Osteoblast (primary cell): ENCODE measurements at places on chromosomes 6 and 20. TPM values are rescaled to one million over a fixed set of nuclear protein-coding genes. Genes with fewer than 3 reads are reported as not detected.

- peaks cover 3% of the 10 kb centered on the region for H3K4me1 ChIP-seq
- no peaks in the 10 kb centered on the region for H3K36me3 ChIP-seq
- no peaks in the 10 kb centered on the region for H3K27me3 ChIP-seq
Measured at GRCh38 chr6:81002126-81002525, 750.4 kb downstream of the TENT5A start.

DNA sequence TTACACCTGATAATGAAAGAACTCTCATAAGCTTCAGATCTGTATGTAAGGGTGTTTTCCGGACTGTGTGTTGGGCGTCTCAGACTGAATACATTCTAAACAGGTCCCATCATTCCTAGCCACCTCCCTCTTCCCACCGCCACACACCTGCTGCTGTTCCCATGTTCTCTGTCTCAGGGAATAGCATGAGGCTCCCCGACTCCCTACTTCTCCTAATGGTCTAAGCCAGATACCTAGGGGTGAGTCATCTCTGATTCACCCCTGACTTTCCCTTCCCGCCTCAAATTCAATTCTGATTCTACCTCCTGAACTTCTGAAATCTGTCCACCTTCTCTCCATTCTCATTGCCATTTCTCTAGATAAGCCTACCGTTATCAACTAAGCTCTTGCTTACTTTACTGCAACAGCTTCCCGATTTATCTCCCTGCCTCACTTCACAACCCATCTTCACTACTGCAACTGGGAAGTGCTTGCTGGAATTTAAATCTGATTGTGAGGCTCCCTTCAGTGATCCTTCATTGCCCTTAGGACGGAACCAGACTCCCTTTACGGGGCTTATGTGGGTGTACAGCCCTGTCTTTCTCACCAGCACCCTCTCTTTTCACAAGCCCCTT lies 1.6 kb downstream of the TMEM14A start:
- no peak overlapping the region for H3K27ac ChIP-seq
- H3K27me3 ChIP-seq = peaks cover 3% of the 10 kb centered on the region
- no peak overlapping the region for H3K4me3 ChIP-seq

The OR2B2 gene
- total RNA-seq = not detected in 2 replicates

- no peak overlapping the region for H3K27ac ChIP-seq
- no peaks in the 10 kb centered on the region for H3K27me3 ChIP-seq
- no peak for DNase-seq
- H3K36me3 ChIP-seq = no peaks in the 10 kb centered on the region
- no peak overlapping the region for H3K4me3 ChIP-seq
Measured at GRCh38 chr6:2848851-2849250, 7.2 kb upstream of the SERPINB1 start.

DNA sequence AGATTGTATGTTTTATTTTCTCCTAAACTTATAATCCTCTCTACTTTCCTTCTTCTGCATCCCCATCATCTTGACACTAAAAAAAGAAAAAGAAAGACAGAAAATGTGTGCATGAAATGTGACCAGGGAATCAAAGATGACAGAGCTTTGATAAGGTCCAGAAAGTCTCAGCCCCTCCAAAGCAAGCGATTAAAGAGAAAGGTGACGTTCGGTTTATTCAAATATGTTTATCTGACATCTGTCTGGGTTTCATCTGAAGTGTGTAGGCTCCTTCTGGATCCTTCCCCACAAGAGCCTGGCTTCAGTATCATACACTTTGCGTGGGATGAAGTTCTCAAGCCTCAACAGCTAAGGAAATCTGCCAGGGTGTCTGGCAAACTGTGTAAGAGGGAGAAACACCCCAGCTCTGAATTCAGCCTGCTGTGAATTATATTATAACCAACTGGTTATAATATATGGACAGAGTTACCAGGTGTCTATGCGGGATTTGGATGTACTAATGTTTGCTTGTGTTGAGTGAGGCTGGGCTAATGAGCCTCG lies 263.0 kb downstream of the ZNF217 start:
- H3K4me1 ChIP-seq = peaks cover 6% of the 10 kb centered on the region
- H3K27me3 ChIP-seq = no peaks in the 10 kb centered on the region
- no peak for DNase-seq
- no peak overlapping the region for H3K4me3 ChIP-seq
- no peak overlapping the region for H3K27ac ChIP-seq

DNA sequence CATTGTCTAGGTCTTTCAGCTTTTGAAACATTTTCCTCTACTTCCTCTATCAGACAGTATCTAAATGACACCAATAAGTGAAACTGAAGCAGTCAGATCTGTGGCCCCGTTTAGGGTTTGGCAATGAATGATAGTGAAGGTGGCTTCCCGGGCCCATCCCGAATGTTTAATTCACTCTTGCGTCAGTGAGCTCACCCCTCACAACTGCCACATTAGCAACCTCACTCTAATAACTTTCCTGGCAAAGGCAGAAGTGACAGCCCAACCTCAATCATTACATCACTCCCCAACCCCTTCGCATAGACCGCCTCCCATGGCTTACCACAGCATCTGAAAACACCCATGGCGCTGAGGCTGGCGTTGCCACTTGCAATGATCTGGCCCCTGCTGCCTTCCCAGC lies 92.4 kb upstream of the CD83 start:
- H3K27ac ChIP-seq = no peak overlapping the region
- DNase-seq = no peak
- H3K4me1 ChIP-seq = no peaks in the 10 kb centered on the region

DNA sequence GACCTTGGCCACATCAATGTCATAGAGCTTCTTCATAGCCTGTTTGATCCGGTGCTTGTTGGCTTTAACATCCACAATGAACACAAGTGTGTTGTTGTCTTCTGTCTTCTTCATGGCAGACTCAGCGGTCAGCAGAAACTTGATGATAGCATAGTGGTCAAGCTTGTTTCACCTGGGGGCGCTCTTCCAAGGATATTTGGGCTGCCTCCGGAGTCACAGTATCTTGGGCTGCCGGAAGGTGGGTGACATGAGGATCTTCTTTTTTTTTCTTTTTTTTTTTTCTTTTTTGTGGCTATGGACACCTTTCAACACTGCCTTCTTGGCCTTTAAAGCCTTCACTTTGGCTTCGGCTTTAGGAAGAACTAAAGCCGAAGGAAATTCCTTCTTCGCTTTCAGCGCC lies 244.6 kb downstream of the GJA1 start:
- no peaks in the 10 kb centered on the region for H3K4me1 ChIP-seq
- no peak for DNase-seq
- H3K27ac ChIP-seq = no peak overlapping the region
- no peaks in the 10 kb centered on the region for H3K27me3 ChIP-seq
- no peaks in the 10 kb centered on the region for H3K36me3 ChIP-seq

GRCh38 chr6:98844244-98845210 lies 10.2 kb downstream of the POU3F2 start:
- no peaks in the 10 kb centered on the region for H3K36me3 ChIP-seq
- peak; percentile 81 for DNase-seq
- no peak overlapping the region for H3K27ac ChIP-seq
- peaks cover 6% of the 10 kb centered on the region for H3K4me1 ChIP-seq
- H3K4me3 ChIP-seq = peak overlapping the region; percentile 52

GRCh38 chr6:4645713-4646360 lies 130.4 kb upstream of the CDYL start:
- no peaks in the 10 kb centered on the region for H3K27me3 ChIP-seq
- peaks cover 3% of the 10 kb centered on the region for H3K4me1 ChIP-seq
- H3K36me3 ChIP-seq = no peaks in the 10 kb centered on the region
- H3K27ac ChIP-seq = no peak overlapping the region

The LPIN3 gene
- 9.0 and 10.3 TPM in 2 replicates for total RNA-seq

GRCh38 chr20:63342561-63343459 lies 18.3 kb downstream of the CHRNA4 start:
- H3K27me3 ChIP-seq = peaks cover 21% of the 10 kb centered on the region
- H3K27ac ChIP-seq = no peak overlapping the region
- no peak overlapping the region for H3K4me3 ChIP-seq
- H3K36me3 ChIP-seq = no peaks in the 10 kb centered on the region
- peaks cover 6% of the 10 kb centered on the region for H3K4me1 ChIP-seq

GRCh38 chr6:121879149-121879548 lies 443.7 kb downstream of the GJA1 start:
- no peak overlapping the region for H3K4me3 ChIP-seq
- H3K27ac ChIP-seq = peak overlapping the region; percentile 3
- H3K4me1 ChIP-seq = peaks cover 48% of the 10 kb centered on the region
- no peaks in the 10 kb centered on the region for H3K36me3 ChIP-seq
- DNase-seq = no peak

DNA sequence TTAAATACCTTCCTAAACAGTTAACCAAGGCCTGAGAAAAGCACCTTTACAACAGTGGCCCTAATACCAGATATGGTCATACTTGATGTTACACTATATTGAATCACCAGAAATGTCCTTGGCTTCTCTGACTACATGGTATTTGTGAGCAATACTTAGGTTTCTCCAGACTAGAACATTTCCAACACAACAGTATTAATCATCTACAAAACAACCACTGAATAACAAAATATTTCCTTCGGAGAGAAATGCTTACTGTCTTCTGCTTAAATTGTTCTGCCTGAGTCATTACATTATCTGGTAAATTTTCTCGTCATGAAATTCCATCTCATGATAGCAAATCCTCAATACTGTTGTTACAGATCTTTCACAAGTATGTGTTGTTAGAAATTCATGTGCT lies 252.9 kb upstream of the RUNX2 start:
- H3K27me3 ChIP-seq = no peaks in the 10 kb centered on the region
- peak overlapping the region; percentile 72 for H3K27ac ChIP-seq
- H3K4me3 ChIP-seq = no peak overlapping the region
- peaks cover 13% of the 10 kb centered on the region for H3K4me1 ChIP-seq

DNA sequence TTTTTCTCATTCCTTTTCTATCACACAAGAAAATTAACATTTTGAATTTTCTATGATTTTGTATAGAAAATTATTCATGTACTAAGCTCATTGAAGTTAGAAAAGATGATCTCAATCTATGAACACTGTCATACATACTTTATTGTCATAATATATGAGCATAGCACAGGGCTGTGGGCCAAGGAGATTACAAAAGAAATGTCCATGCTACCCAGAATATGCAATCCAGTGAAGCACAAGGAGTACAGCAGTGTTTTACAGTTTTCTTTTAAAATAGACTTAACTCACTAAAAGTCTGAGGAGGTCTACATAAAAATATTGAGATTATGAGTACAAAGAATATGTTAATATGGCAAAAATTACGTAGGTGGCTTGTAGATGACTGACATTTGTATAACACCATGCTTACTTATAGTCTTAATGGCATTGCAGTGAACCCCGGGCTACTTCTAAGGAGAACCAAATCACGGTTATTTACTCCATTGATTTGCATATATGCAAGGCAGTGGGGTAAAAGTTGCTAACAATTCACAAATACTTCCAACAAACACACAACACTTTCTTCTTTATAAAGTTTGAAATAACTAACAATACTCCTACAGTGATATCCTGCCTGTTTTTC lies 257.1 kb downstream of the BCKDHB start:
- H3K4me3 ChIP-seq = no peak overlapping the region
- peak; percentile 56 for DNase-seq
- no peaks in the 10 kb centered on the region for H3K27me3 ChIP-seq
- H3K4me1 ChIP-seq = peaks cover 5% of the 10 kb centered on the region
- no peaks in the 10 kb centered on the region for H3K36me3 ChIP-seq
- H3K27ac ChIP-seq = no peak overlapping the region

GRCh38 chr20:48706116-48706656 lies 121.6 kb downstream of the PREX1 start:
- no peaks in the 10 kb centered on the region for H3K27me3 ChIP-seq
- DNase-seq = no peak
- H3K4me1 ChIP-seq = peaks cover 9% of the 10 kb centered on the region
- H3K36me3 ChIP-seq = no peaks in the 10 kb centered on the region
- no peak overlapping the region for H3K4me3 ChIP-seq

DNA sequence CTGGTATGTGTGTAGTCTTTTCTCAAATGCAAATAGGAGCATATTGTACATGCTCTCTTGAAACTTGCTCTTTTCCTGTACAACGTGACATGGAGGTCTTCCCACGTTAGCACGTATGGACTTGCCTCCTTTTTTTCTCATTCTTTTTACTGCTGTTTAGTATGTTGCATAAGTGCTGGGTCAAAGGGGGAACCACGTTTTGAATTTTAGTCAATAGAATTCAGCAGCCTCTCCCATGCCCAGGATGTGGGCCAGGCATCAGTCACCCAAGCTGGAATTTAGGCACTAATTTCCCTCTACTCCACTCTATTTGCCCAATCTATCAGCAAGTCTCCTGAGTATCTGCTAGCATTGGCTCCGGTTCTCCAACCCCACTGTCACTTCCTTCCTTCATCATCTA lies 41.5 kb upstream of the RNF24 start:
- peaks cover 22% of the 10 kb centered on the region for H3K4me1 ChIP-seq
- no peak overlapping the region for H3K4me3 ChIP-seq
- H3K27ac ChIP-seq = no peak overlapping the region
- no peak for DNase-seq

GRCh38 chr6:40674170-40674569 lies 87.0 kb upstream of the LRFN2 start:
- no peaks in the 10 kb centered on the region for H3K27me3 ChIP-seq
- no peak overlapping the region for H3K4me3 ChIP-seq
- no peak overlapping the region for H3K27ac ChIP-seq
- no peaks in the 10 kb centered on the region for H3K36me3 ChIP-seq
- no peaks in the 10 kb centered on the region for H3K4me1 ChIP-seq
